ENCODE measurements at places on chromosomes 5 and 9.

DNA sequence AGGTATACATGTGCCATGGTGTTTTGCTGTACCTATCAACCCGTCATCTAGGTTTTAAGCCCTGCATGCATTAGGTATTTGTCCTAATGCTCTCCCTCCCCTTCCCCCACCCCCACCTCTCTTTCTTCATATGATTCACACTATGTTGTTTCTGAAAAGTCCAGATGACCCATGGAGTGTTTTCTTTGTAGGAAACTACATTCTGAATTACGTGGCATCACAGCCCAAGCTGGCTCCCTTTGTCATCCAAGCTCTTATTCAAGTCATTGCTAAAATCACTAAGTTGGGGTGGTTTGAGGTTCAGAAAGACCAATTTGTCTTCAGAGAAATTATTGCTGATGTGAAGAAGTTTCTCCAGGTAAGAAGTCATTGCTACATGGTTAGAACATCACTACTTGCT lies 30.4 kb downstream of the RANBP17 start:
- no peak for DNase-seq

GRCh38 chr9:13354733-13355132 lies 75.2 kb upstream of the MPDZ start:
- DNase-seq: no peak

GRCh38 chr5:156312897-156313694 lies 13.9 kb upstream of the SGCD start:
- DNase-seq: no peak

DNA sequence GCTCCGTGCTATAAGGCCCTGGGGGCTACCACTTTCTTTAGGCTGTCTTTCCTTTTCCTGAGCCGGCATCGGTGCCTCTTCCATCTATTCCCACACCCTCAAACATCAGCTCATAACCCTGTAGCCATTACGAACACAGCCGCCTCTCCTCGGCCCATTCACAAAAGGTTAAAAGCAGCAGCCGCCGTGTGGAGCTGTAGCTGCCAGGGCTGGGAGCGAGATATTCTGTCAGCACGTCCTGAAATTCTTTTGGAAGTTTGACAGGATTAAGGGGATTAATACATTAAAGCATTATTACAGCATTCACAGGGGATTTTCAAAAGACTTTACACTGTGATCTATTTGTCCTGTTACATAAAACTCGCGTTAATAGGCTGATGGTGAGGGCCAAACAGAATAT lies 428.2 kb downstream of the CDK5RAP2 start:
- no peak for DNase-seq

GRCh38 chr5:154284433-154284832 lies 93.9 kb downstream of the GALNT10 start:
- no peak for DNase-seq

GRCh38 chr5:50697739-50698138 lies 31.3 kb downstream of the PARP8 start:
- no peak for DNase-seq

- DNase-seq: no peak
Measured at GRCh38 chr9:68427216-68427977, 71.0 kb downstream of the PGM5 start.

DNA sequence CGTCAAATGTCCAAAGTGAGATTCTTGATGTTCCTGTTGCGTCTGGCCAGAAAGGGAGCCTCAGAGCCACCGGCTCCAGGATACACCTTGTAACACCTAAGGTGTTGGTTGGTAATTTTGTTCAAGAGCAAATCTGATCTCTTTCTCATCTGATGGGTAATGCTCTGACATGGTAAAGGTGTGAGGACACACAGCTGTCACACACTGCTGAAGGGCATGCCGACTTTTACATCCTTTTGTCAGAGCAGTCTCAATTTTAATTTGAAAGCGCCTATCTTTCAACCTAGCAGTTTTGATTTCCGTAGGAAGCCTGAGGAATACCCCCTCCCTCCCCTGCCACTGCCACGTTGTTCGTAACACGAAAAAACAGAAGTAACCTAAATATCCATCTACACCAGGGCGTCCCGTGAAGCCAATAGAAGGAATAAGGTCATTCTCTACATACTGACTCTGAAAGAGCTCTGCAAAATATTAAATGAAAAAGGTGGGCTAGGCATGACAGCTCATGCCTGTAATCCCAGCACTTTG lies 57.4 kb downstream of the TSTD2 start:
- no peak for DNase-seq

DNA sequence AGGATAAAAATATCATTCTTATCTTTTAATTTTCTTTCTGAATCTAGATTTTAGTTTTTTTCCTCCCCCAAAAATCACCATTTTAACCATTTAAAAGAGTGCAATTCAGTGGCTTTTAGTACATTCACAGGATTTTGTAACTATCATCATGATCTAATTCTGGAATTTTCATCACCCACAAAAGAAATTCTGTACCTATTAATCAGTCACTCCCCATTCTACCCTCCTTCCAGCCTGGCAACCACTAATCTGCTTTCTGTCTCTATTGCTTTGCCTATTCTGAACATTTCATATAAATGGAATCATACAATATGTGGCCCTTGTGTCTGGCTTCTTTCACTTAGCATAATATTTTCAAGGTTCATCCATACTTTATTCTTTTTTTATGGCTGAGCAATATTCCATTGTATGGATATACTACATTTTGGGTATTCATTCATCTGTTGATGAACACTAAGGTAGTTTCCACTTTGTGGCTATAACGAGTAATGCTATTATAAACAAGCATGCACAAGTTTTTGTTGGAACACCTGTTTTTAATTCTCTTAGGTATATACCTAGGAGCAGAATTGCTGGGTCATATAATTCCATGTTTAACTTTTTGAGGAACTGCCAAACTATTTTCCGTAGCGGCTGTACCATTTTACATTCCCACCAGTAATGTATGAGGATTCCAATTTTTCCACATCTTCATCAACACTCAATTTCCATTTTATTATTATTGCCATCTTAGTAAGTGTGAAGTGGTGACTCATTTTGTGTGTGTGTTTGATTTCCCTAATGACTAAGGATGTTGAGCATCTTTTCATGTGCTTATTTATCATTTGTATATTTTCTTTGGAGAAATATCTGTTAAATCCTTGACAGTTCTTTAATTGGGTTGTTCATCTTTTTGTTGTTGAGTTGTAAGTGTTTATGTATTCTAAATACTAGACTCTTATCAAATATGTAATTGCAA lies 340.3 kb downstream of the CWC27 start:
- DNase-seq: no peak

GRCh38 chr9:121373011-121373729 lies 3.1 kb upstream of the STOM start:
- DNase-seq: peak; percentile 54

DNA sequence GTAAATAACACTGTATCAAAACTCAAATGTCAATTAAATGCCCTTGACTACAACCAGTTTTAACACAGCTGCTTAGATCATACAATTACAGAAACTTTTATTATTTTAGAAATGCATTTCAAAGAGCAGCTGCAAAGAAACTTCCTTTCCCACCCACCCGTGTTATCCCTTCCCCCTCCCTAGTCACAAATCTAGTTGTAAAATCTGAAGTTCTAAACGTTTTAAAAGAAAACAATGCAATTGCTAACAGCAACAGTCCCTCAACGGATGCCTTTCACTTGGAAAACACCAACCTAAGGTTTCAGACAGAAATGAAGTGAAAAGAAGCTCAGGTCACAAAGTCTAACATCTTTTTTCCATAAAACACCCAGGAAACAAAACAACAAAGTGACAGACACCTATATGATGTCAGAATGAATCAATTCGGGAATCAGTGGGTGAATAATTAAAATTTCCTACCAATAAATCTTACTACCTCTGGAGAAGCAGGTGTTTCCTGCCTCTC lies 100.3 kb downstream of the FBXW11 start:
- no peak for DNase-seq

DNA sequence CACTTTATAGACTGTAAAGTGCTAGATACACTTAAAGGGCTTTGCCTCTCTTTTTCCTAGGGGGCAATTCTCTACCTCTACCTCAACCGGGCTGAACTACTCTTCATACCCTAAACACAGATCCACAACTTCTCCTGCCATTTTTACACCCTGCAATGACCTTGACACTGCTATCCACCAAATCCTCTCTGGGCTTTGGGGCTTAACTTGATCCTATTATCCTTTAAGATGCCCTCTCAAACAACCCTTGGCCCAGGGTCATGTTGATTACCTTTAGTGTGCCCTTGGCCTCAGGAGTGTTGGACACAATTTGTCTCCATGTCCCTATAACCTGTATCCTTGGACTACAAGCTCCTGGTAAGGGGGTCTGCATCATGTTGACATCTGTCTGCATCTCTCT lies 19.5 kb downstream of the ANXA6 start:
- DNase-seq: no peak

DNA sequence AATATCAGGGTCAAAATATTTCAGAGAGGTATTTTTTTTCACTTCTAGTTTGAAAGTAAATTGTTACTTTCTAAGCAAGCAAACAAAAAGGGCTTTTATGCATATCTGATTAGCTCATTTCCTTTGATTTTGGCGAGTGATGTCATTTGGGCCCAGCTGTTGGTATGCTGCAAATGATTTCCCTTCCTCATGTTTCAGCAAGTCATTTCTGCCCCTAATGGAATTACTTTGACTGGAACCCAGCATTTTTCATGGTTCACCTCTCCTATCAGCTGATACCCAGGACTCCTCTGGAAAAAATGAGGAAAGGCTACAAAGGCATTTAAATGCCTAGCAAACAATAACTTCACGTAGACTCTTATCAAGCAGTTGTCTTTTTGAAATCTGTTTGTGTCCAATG lies 500.6 kb downstream of the EBF1 start:
- peak; percentile 27 for DNase-seq

GRCh38 chr5:138372225-138372624 lies 19.7 kb downstream of the KDM3B start:
- no peak for DNase-seq

DNA sequence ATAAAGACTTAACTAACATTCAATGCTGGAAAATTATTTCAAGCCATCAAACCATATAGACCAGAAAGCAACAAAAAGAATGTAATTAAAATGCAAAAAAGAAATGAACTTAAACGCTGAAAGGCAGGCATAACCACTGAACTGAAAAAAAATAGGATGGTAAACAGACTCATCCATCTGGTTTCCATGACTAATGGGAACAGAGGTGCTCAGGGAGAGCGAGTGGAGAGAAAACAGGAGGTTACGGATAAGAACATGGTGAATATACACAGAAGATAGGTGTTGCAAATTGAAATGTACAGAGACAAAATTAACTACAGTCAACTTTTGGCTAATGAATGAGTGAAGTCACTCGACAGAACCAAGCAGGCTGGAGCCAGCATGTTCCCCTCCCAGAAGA lies 43.5 kb upstream of the RNF38 start:
- DNase-seq: peak; percentile 29

- DNase-seq: no peak
Measured at GRCh38 chr5:115329475-115329874, 33.0 kb upstream of the CCDC112 start.
